ENCODE measurements at places on chromosomes 6 and 20. TPM values are rescaled to one million over a fixed set of nuclear protein-coding genes. Genes with fewer than 3 reads are reported as not detected.
A peak's percentile ranks its signal among the peaks of the same experiment; 100 is the strongest.

DNA sequence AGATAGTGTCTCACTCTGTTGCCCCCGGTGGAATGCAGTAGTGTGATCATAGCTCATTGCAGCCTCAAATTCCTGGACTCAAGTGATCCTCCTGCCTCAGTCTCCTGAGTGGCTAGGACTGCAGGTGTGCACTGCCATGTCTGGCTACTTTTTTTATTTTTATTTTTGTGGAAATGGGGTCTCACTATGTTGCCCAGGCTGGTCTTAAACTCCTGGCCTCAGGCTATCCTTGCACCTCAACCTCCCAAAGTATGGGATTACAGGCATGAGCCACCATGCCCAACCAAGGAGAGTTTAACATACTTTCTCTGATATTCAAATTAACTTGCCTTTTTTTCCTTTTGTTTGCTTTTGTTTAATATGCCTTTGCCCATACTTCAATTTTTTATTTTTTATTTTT is 10.4 kb upstream of the ACTR5 start:
- DNase-seq, result no peak

GRCh38 chr6:87907521-87907920 is 140.1 kb upstream of the SPACA1 start:
- no peak for DNase-seq

GRCh38 chr6:85792254-85792653 is 149.6 kb upstream of the SYNCRIP start:
- DNase-seq, result no peak

- DNase-seq, result no peak
Observed at GRCh38 chr20:62733891-62734290, 25.3 kb downstream of the NTSR1 start.

DNA sequence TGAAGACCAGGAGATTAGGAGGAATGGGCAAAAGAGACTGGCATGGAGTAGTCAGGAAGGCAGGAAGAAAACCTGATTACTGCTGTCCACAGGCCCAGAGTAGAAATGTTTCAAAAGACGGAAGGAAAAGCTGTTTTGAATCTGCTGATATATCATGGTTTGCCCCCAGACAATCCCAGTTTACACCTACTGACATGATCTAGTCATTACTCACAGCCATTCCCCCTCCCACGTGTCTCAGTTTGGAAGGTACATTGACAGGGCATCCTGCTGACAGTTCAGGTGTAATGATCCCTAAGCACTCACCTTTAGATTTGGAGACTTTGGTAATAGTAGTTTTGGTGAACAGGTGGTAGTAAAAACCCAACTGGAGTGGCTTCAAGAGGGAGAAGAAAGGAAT is 9.8 kb upstream of the TXNDC5 start:
- no peak for DNase-seq

The CAPN11 gene
- polyA plus RNA-seq, result 1.8 TPM

DNA sequence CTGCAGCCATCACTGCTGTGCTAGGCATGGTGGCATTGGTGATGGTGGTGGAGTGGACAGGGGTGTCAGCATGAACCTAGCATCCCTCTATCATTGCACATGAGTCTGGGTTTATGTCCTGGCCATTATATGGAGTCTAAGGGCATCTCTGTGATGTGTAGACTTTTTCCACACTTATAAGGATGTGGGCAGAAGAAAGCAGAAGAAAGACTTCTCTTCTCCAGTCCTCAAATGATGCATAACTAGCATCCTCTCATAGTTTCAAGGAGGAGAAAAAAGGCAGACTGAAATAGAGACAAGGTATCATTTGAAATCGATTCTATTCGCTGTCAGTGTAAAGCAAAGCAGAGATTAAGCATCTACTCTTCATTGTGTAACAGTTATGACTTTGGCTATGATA is 140.0 kb upstream of the ATXN1 start:
- DNase-seq, result no peak

GRCh38 chr6:29723262-29723665 is at the start of gene HLA-F:
Gene HLA-F, plus strand, starts transcription at chr6:29723434. Its CDS starts 30 bp downstream, at chr6:29723464.
- DNase-seq, result peak; percentile 83
